Caco-2 (cell line): ENCODE measurements at places on chromosomes 3 and 15. TPM values are rescaled to one million over a fixed set of nuclear protein-coding genes. Genes with fewer than 3 reads are reported as not detected.

Gene ZNF774
- total RNA-seq: 9.4 and 11.9 TPM in 2 replicates

Gene FGD5
- total RNA-seq: 0.16 and 0.25 TPM in 2 replicates

Gene CEMIP
- 0.07 TPM in 2 replicates for total RNA-seq

Gene CNTN4
- 51.3 and 59.7 TPM in 2 replicates for total RNA-seq

Gene MEGF11
- 0.58 and 0.66 TPM in 2 replicates for total RNA-seq

Gene PPM1M
- total RNA-seq: 6.7 and 8.3 TPM in 2 replicates

Gene CLSTN2
- 20.1 and 26.1 TPM in 2 replicates for total RNA-seq

Gene GOLGA6D
- total RNA-seq: not detected in 2 replicates

Gene AP3B2
- total RNA-seq: 0.37 and 0.82 TPM in 2 replicates

Gene HHLA2
- 0.50 and 0.91 TPM in 2 replicates for total RNA-seq

Gene GCSAM
- total RNA-seq: not detected in 2 replicates

Gene CISH
- 2.9 and 3.4 TPM in 2 replicates for total RNA-seq

Gene CCRL2
- total RNA-seq: 0.44 and 1.0 TPM in 2 replicates

Gene ADPGK
- 52.6 and 55.6 TPM in 2 replicates for total RNA-seq

Gene OR5H14
- total RNA-seq: not detected in 2 replicates

Gene RYR3
- total RNA-seq: 0.66 TPM in 1 of 2 replicates, not detected in the other

Gene NFKBIZ
- total RNA-seq: 20.2 and 24.5 TPM in 2 replicates

Gene CDHR4
- total RNA-seq: not detected in 2 replicates

Gene SV2B
- not detected in 2 replicates for total RNA-seq

Gene GOLGA8Q
- total RNA-seq: not detected in 2 replicates

Gene RFX7
- 8.7 and 10.3 TPM in 2 replicates for total RNA-seq

Gene DNAJA4
- 0.91 and 1.1 TPM in 2 replicates for total RNA-seq

Gene IL17RB
- 27.5 and 30.0 TPM in 2 replicates for total RNA-seq

Gene WDR76
- total RNA-seq: 25.3 and 26.9 TPM in 2 replicates

Gene PLAAT1
- 0.51 and 1.5 TPM in 2 replicates for total RNA-seq

Gene ZPLD1
- not detected in 2 replicates for total RNA-seq

Gene WDR72
- 10.1 and 11.2 TPM in 2 replicates for total RNA-seq

Gene ASB14
- total RNA-seq: not detected in 2 replicates

Gene IL17RC
- total RNA-seq: 8.5 and 11.3 TPM in 2 replicates

Gene SPRED1
- total RNA-seq: 10.4 and 12.4 TPM in 2 replicates

Gene ACAN
- not detected in 2 replicates for total RNA-seq

Gene ARHGEF3
- total RNA-seq: 10.2 and 14.8 TPM in 2 replicates

Gene CYP11A1
- 0.56 TPM in 1 of 2 replicates, not detected in the other for total RNA-seq

Gene TMEM158
- total RNA-seq: 0.70 and 0.82 TPM in 2 replicates

Gene THAP10
- 1.7 and 1.9 TPM in 2 replicates for total RNA-seq

Gene LRTM1
- total RNA-seq: not detected in 2 replicates

Gene ILDR1
- total RNA-seq: 0.21 and 0.25 TPM in 2 replicates

Gene CHRM5
- total RNA-seq: not detected in 2 replicates

Gene CPN2
- not detected in 2 replicates for total RNA-seq

Gene WDR93
- 0.16 TPM in 1 of 2 replicates, not detected in the other for total RNA-seq

Gene CPNE4
- total RNA-seq: 0.41 TPM in 1 of 2 replicates, not detected in the other

Gene STRA6
- 2.1 and 3.1 TPM in 2 replicates for total RNA-seq

Gene NOX5
- total RNA-seq: 0.05 TPM in 1 of 2 replicates, not detected in the other

Gene SCN11A
- total RNA-seq: 0.12 TPM in 1 of 2 replicates, not detected in the other

Gene VIPR1
- total RNA-seq: 3.7 and 3.8 TPM in 2 replicates

Gene TMCO5A
- total RNA-seq: not detected in 2 replicates

Gene SYNPR
- not detected in 2 replicates for total RNA-seq

Gene CERS3
- not detected in 2 replicates for total RNA-seq

Gene ZDHHC23
- 9.0 and 9.1 TPM in 2 replicates for total RNA-seq

Gene SEC22A
- 12.5 and 17.7 TPM in 2 replicates for total RNA-seq

Gene CD86
- total RNA-seq: not detected in 2 replicates

Gene GOLGA6L10
- 3.4 and 3.8 TPM in 2 replicates for total RNA-seq

Gene HYKK
- total RNA-seq: 6.5 and 6.8 TPM in 2 replicates

Gene SCG5
- total RNA-seq: 0.84 and 1.5 TPM in 2 replicates

Gene ADAMTS17
- 1.5 and 2.0 TPM in 2 replicates for total RNA-seq

Gene PODXL2
- total RNA-seq: 39.1 and 43.0 TPM in 2 replicates

Gene PATL2
- total RNA-seq: 0.32 TPM in 1 of 2 replicates, not detected in the other
